ENCODE measurements at places on chromosomes 6 and 20.

- DNase-seq: peak; percentile 41
These were observed 104.9 kb downstream of the RPS12 start for GRCh38 chr6:132919045-132919860.

DNA sequence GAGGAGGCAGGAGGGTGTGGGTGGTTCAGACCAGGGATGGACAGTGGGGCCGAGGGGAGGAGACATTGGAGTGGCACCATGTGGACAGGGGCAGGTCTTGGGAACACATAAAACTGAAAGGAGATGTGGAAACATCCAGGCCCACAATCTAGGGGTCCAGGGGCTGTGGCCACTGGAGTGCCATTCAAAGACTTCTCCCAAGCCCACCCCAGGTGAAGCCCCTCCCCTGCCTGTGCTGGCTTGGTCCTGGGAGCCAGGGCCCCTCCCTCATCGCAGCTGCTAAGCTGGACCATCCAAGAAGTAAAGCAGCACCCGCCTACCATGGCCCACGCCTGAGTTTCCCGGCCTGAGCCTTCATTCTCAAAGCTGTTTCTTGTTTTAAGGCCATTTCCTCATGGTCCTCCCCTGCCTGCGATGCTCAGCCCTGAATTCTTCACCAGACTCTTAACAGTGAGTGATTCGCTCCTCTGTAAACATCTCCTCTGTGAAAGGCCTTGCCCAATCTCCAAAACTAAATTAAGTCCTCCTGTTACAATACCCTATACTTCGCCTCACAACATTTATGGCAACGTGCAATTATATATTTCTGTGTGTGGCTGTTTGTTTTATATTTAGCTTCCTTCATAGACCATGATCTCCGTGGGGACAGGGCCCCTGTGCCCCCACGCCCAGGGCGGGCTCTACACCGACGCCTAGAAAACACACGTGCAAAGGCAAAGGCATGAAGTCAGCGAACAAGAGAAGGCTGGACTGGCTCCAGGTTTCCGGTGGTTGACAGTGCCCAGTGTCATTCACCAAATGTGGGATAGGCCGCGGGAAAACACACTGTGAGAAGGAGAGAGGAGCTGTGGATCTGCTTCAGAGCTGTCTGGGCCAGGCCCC lies 267.8 kb downstream of the ERMARD start:
- DNase-seq: no peak

- DNase-seq: no peak
These were observed 9.7 kb upstream of the GCNT2 start for GRCh38 chr6:10511477-10511876.

GRCh38 chr6:139473731-139474130 lies 99.3 kb upstream of the CITED2 start:
- DNase-seq: no peak

- no peak for DNase-seq
These were observed 48.5 kb upstream of the EDN1 start for GRCh38 chr6:12241493-12242175.

GRCh38 chr6:44829836-44830235 lies 442.3 kb downstream of the CDC5L start:
- no peak for DNase-seq

DNA sequence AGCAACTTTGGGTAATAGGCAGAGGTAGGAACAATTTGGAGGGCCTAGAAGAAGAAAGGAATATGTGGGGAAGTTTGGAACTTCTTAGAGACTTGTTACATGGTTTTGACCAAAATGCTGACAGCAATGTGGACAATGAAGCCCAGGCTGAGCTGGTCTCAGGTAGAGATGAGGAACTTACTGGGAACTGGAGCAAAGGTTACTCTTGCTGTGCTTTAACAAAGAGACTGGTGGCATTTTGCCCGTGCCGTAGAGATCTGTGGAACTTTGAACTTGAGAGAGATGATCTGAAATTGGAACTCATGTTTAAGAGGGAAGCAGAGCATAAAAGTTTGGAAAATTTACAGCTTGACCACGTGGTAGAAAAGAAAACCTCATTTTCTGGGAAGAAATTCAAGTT lies 28.3 kb upstream of the TMEM200A start:
- DNase-seq: no peak

DNA sequence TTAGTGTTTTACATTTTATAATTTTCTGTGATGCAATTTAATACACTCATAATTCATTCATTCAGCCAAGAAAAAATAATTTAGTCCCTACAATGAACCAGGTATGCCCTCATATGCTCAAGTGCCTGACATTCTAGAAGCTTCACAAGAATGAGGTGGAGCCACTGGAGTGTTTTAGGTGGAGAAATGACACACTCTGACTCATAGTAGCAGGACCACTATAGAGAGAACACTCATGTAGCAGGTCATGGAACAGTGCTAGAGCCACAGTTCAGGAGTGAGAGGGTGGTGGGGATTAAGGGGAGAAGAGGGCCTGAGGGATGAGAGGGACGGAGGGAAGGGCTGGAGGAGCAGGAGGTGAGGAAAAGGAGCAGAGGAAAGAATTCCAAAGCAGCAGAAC lies 1.4 kb upstream of the HLA-G start:
- DNase-seq: no peak

- DNase-seq: no peak
These were observed 65.6 kb upstream of the HTR1E start for GRCh38 chr6:86871681-86872080.

GRCh38 chr20:34531608-34532265 lies 15.5 kb downstream of the DYNLRB1 start:
- no peak for DNase-seq

GRCh38 chr6:28468056-28468455 lies 24.8 kb upstream of the ZSCAN23 start:
- DNase-seq: no peak

DNA sequence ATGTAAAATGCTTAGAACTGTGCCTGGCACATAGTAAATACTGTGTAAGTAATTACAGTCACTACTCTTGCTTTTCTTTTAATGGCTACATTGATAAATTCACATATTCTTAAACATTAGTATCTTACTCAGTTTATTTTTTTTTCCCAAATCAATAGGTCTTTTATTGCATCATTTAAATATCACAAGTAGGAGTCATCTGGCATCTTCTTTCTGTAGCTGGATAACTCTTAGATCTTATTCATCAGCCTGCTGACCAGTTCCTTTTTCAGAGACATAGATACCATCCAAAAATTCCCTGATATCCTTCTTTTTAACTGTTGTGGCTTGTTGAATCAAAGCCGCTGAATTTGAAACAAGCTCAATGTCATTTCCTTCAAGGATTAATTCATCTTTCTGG lies 20.0 kb upstream of the PHF3 start:
- DNase-seq: no peak

GRCh38 chr6:105005451-105005850 lies 48.5 kb downstream of the LIN28B start:
- no peak for DNase-seq

GRCh38 chr6:158022749-158023596 lies 41.3 kb downstream of the SYNJ2 start:
- DNase-seq: no peak

DNA sequence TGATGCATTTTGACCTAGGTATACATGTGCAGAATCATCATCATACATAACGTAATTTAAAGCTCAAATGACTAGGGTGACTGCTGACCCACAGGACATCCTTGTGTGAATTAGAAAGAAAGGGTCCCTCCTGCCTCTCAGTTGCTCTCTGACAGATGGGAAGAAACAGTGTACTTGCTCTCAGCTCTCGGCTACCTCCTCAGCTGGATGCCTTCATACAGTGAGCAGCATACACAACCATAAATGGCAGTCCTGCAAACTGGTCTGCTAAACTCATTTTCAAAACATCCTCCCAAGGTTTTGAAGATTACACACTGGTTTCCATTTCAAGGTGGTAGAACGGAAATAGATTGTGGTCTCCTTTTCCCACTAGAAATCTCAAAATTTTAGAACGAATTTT lies 26.3 kb downstream of the FILIP1 start:
- DNase-seq: no peak

DNA sequence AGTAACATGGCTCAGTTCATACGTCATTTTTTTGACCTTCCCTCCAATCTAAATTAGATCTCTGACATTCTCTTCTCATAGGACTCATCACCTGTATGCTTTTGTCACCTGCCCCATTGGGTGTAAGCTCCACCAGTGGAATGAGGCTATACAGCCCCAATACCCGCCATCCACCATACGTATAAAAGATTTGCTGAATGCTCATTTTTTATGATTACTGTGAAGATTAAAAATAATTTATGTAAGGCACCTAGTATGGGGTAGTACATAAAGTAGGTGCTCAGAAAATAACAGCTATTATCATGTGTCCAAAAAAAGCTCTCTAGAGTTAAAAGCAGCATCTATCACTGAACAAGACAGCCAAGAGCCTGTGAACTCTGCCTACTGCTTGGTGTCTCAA lies 24.1 kb downstream of the NCOA5 start:
- no peak for DNase-seq

DNA sequence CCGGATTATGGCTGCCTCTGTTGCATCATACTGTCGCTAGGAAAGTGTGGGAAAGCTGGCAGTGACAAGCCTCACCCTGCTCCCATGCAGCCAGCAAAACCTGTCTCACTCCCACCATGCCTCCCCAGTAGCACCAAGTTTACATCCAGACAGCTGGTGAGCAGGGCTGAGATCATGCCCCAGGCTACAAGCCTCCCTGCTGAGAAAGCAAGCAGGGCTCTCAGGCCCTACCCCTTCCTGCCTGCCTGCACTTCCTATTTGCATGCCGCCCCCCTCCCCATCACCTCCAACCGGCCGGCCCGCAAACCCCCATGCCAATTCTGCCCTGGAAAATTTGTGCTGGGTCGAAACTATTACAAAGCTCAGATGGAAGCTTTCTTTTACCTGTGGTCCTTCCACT lies 408.2 kb upstream of the FKBP1C start:
- DNase-seq: no peak

DNA sequence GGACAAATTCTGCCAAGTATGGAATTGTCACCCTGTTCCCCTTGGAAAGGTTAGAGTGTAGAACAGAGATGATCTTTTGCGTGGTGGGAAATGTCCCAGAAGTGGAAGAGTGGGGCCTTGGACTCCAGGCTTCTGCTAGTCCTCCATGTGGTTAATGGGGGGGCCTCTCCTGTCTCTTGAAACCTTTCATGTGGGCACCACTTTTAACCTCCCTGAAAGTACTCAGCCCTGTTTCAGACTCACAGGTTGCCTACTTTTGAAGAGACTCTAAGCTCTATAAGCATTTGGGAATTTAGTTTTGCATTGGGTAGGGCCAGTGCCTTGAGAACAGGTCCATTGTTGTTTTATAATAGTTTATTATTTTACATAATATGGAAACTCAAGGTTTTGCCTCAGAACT lies 17.5 kb downstream of the RREB1 start:
- no peak for DNase-seq

DNA sequence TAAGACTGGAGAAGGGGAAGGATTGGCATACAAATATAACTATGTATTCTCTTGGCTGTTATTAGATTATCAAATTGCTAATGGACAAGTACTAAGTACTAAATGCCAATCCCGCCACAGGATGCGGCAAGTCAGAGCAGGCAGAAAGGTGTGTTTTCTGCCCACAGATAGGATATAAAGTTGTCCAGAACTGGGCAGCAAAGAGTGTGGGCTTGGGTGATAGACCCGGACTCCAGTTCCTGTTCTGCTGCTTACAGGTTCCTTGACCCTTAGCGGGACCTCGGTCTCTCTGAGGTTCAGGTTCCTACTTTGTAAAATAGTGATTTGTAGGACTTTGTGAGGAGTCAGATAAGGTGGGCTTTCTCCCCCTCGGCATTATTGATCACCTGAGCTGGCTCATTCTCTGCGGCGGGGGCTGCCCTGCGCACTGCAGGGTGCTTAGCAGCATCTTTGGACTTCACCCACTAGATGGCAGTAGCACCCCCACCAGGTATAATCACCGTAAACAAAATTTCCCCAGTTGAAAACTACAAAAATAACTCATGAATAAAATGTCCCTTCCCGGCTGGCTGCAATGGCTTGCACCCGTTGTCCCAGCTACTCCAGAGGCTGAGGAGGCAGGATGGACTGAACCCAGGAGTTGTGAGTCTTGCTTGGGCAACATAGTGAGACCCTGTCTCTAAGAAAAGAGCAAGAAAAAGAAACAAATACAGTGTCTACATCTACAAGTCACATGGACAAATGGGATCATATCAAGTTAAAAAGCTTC lies 193.1 kb downstream of the DOK5 start:
- no peak for DNase-seq

DNA sequence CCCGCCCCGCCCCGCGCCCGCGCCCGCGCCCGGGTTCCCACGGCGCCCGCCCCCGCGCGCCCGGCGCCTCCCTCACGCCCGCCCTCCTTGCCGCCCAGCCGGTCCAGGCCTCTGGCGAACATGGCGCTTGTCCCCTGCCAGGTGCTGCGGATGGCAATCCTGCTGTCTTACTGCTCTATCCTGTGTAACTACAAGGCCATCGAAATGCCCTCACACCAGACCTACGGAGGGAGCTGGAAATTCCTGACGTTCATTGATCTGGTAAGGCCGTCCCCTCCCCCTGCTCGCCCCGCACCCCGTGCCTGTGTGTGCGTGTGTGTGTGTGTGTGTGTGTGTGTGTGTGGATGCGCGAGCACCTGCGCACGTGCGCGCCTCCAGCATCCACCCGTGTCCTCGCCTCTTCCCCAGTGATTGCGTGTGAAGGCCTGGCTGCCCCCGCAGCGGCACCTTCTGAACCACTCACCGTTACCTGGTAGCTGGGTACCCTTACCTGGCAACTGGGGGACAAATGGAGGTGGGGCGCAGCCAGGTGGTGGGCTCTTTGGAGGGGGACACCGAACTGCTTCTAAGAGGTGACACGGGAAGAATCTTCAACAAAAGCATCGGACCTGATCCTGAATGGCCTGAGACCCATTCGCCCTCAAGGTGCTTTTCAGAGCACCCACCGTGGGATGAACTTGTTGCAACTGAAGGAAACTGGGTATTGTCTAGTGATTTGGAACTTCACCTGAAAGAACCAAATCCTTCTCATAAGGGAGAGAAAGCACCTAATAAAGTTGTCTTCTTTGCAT lies at the start of gene AIG1:
AIG1 (plus strand) TSS at position 84 of the 791 bp plus-strand sequence; CDS start at position 121, 37 bp downstream.
- DNase-seq: peak; percentile 47

- DNase-seq: no peak
These were observed 21.0 kb downstream of the KCNK5 start for GRCh38 chr6:39208223-39208739.

DNA sequence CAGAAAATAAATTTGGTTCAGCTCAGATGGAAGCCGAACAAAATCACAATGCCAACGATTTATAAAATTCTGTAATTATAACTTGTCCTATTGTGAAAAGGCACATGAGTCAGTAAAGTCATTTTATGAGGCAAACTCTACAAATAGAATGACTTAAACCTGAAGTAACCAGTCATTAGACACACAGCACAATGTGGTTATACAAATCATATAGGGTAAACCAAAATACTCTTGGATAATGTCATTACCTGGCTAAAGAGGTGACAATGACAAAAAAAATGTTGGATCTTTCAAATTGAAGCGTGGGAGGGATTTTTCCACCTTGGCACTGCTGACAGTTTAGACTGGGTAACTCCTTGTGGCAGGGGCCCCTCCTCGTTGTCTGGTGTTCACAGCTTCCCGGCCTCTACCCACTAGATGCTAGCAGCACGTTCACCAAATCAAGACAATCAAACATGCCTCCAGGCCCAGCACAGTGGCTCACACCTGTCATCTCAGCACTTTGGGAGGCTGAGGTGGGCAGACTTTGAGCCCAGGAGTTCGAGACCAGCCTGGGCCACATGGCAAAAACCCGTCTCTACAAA lies 5.0 kb downstream of the ANKRD60 start:
- DNase-seq: no peak

GRCh38 chr6:113457198-113457597 lies 399.9 kb upstream of the MARCKS start:
- DNase-seq: no peak
